ENCODE measurements at places on chromosomes 16 and 17. TPM values are rescaled to one million over a fixed set of nuclear protein-coding genes. Genes with fewer than 3 reads are reported as not detected.
A peak's percentile ranks its signal among the peaks of the same experiment; 100 is the strongest.

The MVP gene
- 273 TPM for total RNA-seq

The FZD2 gene
- total RNA-seq = 15.9 TPM

DNA sequence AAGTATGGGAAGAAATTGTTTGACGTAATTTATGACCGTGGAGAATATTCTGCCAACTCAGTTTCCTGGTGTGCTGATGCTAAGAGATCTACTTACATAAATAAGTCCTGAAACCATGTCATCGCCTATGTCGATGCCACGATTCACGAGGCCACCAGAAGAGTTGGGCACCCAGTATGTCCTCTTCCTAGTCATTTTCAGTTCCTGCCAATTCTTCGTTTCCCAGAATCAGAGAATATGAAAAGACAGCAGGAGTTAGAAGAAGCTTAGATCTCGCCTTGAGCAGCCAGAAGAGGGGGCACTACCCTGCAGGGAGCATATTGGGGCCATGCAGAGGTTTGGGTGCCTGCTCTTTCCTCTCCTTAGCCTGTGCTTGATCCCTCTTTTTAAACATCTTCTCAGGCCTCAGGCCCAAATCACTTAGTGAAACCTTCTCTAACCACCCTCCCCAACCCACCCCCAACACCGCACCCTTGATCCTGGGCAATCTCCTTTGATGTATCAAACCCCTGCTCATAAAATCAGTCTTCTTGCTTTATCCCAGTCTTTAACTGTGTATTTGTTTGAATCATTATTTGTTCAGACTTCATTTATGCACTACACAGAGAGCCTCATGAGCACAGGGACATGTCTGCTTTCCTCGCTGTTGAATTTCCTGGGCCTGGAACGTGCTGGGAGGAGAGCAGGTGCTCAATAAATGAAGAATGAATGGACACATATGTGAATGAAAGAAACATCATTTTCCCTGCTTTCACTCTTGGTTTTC, 12.2 kb upstream of the LONP2 start:
- DNase-seq = no peak

DNA sequence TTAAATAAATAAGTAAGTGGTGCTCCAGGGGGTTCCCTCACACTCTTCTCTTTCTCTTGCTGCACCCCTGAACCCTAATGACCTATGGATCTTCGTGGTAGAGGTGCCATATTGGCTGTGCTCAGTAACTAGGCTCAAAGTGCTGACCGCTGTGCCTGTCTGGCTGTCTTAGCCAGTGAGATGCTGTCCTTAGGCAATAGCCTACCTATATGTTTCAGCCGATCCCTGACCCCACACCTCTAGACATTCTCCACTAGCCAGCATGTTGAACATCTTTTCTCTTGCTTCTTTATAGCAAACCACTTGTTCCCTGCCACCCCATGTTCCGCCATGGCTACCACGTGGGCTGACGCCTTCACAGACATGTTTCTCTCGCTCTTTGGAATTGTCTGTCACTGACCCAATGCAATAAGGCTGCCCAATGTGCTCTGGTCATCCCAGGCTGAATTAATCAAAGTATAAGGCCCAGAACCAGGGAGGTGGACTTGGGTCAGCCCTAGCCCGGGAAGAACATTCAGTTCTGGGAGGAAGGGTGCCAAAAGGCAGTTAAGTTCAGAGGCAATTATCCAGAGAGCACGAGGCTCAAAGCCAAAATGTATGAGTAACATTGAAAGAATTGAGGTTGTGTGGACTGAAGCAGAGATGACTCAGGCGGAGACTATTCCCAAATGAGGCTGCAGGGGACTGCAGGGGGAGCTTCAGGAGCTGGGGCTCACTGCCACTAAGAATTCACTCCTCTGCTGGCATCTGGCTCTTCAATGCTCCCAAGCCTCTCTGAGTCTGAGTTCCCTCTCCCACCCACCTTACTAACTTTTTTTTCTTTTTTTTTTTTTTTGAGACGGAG, 28.7 kb upstream of the TNRC6A start:
- DNase-seq = peak; percentile 81

DNA sequence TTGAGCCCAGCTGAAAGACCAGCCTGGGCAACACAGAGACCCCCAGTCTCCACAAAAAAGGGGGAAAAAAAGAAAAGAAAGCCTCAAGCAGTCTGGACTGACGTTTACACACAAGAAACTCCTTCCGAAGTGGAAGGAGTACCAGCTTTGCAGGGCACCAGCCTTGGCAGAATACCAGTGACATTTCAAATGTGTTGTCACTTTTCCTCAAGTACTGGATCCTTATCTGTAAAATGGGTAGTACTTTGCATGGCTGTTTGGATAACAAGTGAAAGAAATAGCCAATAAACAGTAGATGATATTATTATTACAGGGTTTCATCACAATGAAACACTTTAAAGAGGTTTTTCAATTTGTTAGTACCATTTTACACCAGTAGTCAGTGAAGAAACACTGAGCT, 14.2 kb downstream of the YWHAE start:
- DNase-seq = no peak

The TP53TG3 gene
- total RNA-seq = not detected

GRCh38 chr17:27558842-27559505, 72.0 kb upstream of the LGALS9 start:
- no peak for DNase-seq

GRCh38 chr17:13415871-13416416, 185.8 kb downstream of the HS3ST3A1 start:
- DNase-seq = peak; percentile 82

- DNase-seq = no peak
These were observed 7.0 kb upstream of the CCNF start for GRCh38 chr16:2422123-2422867.

The ARL5C gene
- total RNA-seq = not detected

The BCAR1 gene
- total RNA-seq = 66.9 TPM

DNA sequence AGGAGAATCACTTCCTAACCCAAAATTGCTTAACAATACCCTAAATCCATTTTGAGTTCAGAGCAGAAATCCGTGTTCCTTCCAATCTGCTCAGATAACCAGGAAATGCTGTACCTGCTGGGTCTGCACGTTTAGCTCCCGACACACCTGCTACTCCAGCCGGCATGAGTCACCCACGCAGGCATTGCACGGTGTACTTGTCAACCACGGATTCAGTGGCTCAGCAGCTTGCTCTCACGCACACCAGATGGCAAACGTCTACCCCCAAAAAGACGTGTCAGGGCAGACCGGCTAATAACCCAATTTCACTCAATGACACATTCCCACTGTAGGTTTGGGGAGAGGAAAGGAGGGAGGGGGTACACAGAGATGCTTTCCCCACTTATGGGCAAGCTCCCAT, 468.1 kb downstream of the SOX9 start:
- DNase-seq = peak; percentile 73

The ABCC3 gene
- total RNA-seq = 12.4 TPM

GRCh38 chr16:67683767-67684166, 17.2 kb downstream of the C16orf86 start:
- DNase-seq = no peak

GRCh38 chr16:56649820-56650219, 1.9 kb upstream of the MT1B start:
- DNase-seq = no peak

DNA sequence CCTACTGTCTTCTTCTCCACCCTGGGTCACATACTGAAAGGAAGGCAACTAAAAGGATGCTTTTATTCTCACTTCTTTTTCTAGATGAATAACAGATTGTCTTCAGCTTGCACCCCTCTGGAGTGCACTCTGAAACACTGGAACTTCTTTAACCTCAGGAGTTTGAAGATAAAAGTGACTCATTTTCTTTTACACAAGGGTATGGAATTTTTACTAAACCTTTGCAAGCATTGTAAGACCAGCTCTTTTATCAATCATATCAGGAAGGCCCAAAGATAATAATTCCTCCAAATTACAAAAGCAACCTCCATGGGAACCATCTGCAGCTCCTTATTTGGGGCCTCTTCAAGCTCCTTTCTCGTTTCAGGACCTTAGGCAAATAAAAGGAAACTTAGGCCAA, 193.5 kb upstream of the KIF2B start:
- no peak for DNase-seq

- peak; percentile 50 for DNase-seq
These were observed 4.3 kb downstream of the PER1 start for GRCh38 chr17:8147805-8148404.

DNA sequence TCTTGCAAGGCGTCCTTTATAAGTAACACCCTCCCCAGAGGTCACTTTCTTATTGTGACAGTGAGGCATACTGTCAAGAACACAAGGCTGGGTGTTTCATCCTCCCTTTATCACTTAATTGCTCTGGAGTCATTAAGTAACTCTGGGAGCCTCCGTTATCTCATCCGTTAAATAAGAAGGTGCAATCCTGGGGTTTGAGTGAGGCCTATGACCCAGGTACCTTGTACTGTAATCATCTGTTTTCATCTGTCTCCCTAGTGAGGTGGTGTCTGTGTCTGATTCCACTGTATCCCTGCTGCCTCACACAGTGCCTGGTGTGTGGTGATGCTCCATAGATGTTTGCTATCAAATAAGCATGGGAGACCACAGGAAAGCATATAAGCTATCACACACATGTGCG, 17.7 kb downstream of the TNS4 start:
- no peak for DNase-seq

- DNase-seq = no peak
These were observed 32.3 kb upstream of the TANC2 start for GRCh38 chr17:62933501-62934385.

GRCh38 chr16:27486344-27486743, 63.4 kb downstream of the GTF3C1 start:
- DNase-seq = no peak

DNA sequence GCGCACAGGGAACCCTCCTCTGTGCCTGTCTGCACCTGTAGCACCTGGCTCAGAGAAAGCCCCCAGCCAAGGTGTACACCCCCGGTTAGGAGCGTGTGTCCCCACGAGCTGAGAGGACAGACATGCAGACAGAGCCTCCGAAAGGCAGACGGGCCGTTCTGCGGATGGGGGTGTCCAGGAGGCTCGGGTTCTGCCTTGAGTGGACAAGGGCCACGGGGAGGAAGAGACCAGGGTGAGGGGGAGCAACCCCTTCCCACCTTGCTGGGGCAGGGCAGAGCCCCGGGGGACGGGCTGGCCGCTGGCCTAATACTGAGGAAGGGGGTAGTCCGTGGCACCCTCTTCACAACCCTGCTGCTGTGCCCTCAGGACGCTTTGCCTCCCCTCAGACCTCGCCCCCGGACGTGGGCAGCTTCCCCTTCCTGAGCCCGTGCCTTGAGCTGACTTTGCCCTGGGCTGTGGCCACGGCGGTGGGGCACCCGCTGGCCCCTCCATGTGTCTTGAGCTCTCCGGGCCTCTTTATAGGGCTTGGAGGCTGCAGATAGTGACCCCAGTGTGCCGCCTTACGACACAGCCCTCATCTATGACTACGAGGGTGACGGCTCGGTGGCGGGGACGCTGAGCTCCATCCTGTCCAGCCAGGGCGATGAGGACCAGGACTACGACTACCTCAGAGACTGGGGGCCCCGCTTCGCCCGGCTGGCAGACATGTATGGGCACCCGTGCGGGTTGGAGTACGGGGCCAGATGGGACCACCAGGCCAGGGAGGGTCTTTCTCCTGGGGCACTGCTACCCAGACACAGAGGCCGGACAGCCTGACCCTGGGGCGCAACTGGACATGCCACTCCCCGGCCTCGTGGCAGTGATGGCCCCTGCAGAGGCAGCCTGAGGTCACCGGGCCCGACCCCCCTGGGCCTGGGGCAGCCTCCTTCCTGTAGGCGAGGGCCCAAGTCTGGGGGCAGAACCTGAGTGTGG, 5.7 kb downstream of the SLC22A31 start:
- DNase-seq = peak; percentile 87

The POLR3K gene
- total RNA-seq = 1.4 TPM

The UTS2R gene
- total RNA-seq = not detected

DNA sequence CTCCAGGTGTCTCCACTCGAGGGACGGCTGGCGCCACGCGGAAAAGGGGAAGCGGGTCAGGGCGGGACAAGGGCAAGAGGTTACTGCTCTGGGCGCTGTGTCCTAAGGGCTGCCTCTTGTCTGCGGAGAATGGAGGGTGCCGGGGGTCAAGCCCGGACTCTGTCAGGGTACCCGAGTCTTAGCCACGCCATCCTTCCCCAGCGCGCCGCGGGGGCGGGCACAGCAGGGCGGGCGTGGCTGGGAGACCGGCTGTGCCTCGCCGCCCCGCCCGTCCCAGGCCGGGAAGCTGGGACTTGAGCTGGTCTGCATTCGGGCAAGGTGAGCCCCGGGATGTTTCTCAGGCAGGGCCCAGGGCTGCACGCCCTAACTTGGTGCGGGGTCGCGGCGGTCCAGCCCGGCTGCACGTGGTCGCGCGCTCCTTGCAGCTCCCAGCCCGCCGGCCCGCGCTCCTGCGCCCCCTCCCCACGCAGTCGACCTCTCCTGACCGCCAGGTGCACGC, 6.2 kb upstream of the ACTG1 start:
- DNase-seq = peak; percentile 97

- DNase-seq = peak; percentile 80
These were observed 142.9 kb downstream of the RAB11FIP4 start for GRCh38 chr17:31534223-31534888.

DNA sequence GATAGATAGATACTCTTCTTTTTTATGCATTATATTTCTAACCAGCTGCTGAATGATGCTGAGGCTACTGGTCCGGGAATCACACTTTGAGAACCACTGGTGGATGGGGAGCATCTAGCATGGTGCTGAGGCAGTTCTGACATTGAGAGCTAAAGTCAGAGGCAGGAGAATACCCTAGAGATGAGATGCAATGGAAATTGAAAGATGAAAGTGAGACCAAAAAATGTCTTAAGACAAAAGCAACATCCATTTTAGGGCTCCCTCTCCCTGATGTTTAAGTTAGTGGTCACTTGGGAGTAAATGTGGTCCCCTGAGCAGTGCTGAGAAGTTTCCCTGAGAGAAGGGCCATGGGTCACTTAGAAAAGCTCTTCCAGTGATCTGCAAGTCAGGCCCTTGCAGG, 6.8 kb downstream of the PCTP start:
- DNase-seq = no peak

The TMC7 gene
- total RNA-seq = 1.1 TPM

DNA sequence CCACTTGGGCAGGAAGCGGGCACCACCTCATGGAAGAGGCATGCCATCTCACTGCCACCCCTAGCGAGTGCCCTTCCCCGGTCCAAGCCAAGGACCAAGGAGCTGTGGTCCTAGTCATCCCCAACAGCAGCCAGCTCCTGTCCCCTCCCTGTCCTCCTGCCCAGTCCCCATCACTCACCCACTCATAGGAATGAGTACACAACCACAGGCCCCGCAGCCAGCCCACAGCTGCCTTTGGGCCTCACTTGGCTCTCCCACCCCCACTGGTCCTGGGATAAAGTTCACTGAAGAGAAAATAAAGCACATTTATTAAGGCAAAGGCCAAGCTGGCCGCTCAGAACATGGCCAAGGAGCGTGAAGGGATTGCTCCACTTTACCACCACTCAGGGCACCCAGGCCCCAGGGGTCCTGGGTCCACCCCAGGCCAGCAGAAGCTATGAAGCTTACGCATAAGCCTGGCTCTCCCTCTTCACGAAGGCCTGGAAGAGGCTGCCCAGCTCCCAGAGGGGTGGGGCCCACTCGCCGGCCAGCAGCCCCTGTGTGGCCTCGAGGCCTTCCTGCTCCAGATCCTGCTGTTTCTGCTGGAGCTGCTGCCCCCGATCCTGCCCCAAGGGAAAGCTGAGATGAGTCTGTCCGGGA, 3.6 kb downstream of the SCRN2 start:
- peak; percentile 93 for DNase-seq

GRCh38 chr17:58010067-58010799, 3.2 kb upstream of the SRSF1 start:
- DNase-seq = no peak
